ENCODE measurements at places on chromosomes 13 and 19.

DNA sequence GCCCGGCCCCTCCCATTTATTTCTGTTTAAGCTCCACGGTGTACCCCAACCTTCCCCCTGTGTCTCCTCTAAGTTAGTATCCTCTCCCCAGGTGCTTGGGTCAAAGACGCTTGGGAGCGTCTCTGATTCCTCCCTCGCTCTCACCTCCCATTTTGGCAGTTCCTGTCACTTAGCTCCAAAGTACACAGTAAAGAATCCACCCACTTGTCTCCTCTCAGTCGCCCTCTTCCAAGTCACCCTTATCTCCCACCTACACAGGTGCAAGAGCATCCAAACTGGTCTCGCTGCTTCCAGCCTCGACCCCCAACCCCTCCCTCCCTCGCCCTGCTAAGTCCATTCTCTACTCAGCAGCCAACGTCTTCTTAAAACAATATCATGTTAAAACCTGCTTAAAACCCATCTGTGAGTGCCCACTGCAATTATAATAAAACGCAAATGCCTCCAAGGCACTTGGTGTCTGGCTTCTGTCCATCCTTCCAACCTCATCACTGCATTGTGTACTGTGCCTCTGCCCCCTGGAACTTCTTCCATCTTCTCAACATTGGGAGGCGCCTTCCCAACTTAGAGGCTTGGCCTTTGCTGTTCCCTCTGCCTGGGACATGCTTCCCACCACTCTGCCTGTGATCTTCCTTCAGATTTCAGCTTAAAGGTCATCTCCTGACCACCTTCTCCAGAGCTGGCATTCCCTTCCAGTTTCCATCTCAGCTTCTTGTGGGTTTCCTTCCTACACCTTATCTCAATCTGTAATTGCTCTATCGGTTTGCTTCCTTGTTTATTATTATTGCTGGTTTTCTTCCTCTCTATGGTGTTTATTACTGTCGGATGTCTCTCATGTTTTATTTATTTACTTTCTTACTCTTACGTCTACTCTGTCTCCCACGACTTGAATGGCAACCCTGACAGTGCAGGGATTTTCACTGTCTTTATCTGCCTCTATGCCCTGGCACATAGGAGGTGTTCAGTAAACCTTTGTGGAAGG, 9.5 kb upstream of the KLK14 start:
- no peak for DNase-seq

DNA sequence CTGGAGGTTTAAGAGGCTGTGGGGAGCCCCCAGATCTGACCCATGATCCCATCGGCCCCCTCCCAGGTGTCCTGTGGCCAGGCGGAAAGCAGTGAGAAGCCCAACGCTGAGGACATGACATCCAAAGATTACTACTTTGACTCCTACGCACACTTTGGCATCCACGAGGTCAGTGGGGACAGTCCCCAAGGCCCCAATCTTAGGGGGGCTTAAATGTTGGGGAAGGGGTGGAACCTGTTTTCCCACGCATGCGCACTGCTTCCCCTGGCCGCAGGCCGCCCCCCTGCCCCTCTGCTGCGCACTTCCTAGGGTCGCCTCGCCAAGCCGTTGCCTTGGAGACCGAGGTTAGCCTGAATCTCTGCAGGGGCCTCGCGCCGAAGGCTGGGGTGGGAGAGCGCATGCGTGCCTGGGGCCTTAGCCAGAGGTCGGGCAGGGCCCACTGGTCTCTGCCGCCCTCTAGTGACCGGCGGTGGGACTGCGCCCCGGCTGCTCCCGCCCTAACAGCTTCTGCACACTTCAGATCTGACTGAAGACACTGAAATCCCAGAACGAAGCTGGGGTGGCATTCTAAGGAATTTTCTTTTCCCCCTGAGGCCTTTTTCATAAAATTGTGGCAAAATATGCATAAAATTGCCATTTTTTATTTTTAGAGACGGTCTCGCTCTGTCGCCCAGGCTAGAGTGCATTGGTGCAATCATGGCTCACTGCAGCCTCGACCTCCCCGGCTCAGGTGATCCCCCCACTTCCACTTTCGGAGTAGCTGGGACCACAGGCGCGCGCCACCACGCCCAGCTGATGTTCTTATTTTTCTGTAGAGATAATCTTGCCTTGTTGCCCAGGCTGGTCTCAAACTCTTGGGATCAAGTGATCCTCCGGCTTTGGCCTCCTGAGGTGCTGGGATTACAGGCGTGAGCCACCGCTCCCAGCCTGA, 3.6 kb downstream of the PRMT1 start:
- peak; percentile 89 for DNase-seq

DNA sequence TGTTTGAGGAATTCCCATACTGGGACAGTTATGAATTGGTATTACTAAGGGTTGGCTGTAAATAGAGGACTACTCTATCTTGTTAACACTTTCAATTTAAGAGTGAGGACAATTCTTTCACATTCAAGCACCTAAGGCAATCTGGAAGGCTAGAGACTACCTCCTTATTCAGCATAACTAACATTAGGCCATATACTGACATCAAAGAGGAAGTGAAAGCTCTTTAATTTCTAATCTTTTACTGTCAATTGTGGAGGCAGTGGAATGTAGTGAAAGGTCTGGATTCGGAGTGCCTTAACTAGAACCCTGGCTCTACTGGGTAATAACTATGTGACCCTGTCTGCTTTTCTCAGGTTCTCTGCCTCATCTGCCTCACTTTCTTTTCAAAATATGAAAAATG, 134.0 kb downstream of the UFM1 start:
- no peak for DNase-seq

DNA sequence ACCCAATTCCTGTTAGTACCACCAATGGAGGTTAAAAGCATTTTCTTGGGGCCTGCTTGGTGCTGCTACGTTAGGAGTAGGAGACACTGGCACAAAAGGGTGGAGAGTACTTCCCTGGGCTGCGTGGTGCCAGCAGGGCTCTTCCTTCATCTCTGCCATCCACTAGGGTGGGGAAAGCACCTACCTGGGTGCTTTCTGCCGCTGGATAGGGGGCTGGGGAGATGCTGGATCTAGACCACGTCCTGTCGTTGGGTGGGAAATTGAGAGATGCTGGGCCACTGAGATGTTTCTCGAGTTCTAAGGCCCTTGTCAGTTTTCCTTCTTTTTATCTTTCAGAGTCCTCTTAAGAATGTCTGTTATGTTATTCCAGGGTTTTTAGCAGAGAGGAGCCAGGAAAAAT, 6.7 kb upstream of the FCGBP start:
- no peak for DNase-seq

DNA sequence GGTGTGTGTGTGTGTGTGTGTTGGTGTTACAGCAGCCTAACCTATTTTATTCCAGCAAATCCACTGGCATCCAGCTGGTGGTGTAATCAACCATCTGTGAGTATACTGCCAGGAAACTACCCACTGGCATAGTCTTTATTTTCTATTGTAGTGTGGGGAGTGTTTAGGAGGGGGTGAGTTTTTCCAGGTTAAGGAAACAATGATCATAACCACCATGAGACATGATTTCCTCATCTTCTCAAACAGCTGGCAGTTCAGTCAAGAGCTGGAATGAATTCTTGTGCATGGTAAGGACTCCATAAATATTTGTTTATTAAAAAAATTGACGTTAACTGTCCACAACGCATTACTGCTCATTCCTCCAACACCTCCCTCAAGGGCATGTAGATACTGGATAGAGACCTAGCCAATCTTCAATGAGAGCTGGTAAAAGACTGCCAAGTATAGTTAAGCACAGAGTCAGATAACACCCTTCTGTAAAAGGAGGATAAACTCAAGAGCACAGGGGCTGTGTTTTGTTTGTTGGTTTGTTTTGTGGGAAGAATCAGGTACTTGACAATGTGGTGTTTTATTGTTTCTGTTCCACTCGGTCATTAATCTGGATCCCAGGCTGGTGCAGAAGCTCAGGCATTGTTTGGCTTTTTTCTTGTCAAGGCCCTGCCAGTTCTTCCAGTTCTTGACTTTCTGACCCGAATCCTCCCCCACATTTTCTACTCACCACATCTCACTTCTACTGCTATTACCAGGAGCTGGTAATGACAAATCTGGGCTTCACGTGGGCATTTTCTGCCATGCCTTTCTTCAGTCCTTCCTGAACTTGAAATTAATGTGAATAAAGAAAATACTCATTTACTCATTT, 31.6 kb upstream of the SLC46A3 start:
- no peak for DNase-seq

- no peak for DNase-seq
Observed at GRCh38 chr13:96082640-96083039, 7.3 kb upstream of the HS6ST3 start.

- peak; percentile 10 for DNase-seq
Observed at GRCh38 chr19:16319481-16319880, 5.1 kb upstream of the KLF2 start.

DNA sequence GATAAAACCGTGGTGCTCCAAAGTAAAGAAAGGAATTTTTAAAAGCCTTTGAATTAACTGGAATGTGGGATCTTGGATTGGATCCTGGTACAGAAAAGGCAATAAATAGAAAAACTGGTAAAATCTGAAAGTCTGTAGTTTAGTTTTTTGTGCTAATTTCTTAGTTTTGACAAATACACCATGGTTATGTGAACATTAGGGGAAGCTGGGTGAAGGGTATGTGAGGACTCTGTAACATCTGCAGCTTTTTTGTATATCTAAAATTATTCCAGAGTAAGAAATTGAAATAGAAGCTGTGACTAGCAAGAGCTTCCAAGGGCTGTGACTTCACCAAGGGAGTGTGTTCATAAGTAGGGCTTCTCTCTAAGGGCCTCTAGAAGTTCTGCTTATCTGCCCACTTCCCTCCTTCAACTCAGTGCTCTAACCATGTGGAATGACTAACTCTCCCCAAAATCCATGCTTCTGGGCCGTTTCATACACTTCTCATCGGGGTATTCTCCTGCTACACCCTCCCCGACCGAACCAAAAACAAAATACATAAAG, 26.5 kb downstream of the ARHGAP35 start:
- DNase-seq: no peak

GRCh38 chr19:49870309-49870901, 3.0 kb upstream of the PNKP start:
- DNase-seq: no peak

- DNase-seq: no peak
Observed at GRCh38 chr19:5445071-5445470, 10.1 kb upstream of the ZNRF4 start.

DNA sequence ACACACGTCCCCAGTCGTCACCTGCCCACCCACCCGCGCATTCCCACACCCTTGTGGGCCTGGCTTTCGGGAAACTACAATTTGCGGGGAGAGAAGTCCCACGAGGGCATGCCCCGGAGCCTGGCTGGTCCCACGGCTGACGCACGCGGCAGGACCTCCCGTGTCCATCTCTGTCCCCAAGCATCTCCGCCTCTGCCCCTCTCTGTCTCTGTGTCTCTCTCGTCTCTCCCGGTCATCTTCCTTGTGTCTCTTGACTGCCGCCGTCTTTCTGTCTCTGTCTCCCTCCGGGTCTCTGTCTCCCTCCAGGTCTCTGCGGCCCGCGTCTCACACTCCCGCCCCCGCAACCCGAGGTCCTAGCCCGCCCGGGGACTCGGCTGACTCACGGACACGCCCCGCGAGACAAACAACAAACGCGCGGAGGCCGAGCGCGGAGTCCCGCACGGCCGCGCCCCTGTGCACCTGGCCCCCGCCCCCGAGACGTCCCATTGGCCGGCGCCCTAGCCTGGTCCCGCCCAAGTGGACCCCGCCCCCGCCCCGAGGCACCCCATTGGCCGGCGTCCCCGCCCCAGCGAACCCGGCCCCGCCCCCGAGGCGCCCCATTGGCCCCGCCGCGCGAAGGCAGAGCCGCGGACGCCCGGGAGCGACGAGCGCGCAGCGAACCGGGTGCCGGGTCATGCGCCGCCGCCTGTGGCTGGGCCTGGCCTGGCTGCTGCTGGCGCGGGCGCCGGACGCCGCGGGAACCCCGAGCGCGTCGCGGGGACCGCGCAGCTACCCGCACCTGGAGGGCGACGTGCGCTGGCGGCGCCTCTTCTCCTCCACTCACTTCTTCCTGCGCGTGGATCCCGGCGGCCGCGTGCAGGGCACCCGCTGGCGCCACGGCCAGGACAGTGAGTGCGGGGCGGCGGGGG, at the start of gene FGF22:
FGF22 (plus strand) TSS at position 627 of the 908 bp plus-strand sequence; CDS start at position 674, 47 bp downstream.
- peak; percentile 95 for DNase-seq

- DNase-seq: no peak
Observed at GRCh38 chr13:43728421-43728820, 58.4 kb downstream of the ENOX1 start.

DNA sequence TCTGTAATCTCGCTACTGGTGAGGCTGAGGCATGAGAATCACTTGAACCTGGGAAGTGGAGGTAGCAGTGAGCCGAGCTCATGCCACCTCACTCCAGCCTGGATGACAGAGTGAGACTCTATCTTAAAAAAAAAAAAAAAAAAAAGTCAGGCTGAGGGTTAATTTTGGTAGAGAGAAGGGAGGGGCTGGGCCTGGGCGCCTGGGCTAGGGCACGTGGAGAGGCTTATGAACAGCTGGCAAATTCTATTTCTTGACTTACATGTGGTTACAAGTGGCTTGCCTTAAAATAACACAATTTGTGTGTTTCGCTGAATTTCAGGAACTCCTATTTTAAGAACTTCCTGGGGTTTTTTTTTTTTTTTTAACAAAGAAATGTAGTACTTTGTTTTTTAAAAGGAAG, 47.6 kb upstream of the MAP3K10 start:
- no peak for DNase-seq

DNA sequence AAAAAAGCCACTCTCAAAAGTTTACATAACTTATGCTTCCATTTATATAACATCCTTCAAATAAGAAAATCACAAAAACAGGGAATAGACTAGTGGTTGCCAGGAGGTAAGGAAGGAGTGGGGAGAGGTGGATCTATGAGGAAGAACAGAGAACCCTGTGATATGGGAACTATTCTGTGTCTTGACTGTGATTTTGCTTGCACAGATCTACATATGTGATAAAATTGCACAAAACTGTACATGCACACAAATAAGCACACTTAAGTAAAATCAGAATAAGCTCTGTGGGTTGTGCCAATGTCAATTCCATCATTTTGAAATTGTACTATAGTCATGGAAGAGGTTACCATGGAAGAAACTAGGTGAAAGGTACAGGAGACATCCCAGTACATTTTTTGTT, 121.6 kb upstream of the SGCG start:
- no peak for DNase-seq

DNA sequence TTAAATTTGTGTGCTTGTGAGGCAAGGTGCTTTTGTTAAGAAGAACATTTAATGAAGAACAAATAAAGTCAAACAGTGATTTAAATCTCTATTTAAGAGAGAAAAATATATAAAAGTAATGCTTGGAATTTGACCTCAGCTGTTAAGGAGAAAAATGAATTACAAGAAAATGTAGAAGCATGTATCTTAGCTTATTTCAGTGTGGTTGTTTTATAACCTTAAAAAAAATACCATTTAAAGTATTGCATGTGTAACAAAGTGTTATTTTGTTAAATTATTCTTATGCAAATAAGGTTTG, 537.0 kb upstream of the SPRY2 start:
- DNase-seq: no peak

DNA sequence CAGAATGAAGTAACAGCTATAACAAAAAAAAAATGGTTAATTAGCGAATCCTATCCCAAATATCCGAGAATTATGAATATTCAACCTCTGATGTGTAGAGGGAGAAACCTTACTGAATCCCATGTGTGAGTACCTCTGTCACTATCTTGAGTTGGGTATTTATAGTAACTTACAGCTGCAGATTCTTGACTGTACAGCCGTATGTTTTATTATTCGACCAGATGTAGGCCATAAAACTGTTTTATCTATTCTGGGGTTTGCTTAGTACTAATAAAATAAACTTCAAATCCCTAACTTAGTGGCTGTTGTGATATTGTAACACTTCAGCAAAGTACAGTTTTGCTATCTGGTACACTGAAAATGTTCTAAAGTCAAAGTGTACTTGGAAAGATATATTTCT, 120.0 kb downstream of the EFNB2 start:
- DNase-seq: no peak

GRCh38 chr13:30720172-30720869, 15.0 kb upstream of the ALOX5AP start:
- no peak for DNase-seq

- DNase-seq: no peak
Observed at GRCh38 chr19:570937-571565, 1.3 kb upstream of the BSG start.
